Endothelial cell of umbilical vein (primary cell): ENCODE measurements at places on chromosomes 3 and 15. TPM values are rescaled to one million over a fixed set of nuclear protein-coding genes. Genes with fewer than 3 reads are reported as not detected.

SMCO1 gene
- not detected in 2 replicates for total RNA-seq

DNA sequence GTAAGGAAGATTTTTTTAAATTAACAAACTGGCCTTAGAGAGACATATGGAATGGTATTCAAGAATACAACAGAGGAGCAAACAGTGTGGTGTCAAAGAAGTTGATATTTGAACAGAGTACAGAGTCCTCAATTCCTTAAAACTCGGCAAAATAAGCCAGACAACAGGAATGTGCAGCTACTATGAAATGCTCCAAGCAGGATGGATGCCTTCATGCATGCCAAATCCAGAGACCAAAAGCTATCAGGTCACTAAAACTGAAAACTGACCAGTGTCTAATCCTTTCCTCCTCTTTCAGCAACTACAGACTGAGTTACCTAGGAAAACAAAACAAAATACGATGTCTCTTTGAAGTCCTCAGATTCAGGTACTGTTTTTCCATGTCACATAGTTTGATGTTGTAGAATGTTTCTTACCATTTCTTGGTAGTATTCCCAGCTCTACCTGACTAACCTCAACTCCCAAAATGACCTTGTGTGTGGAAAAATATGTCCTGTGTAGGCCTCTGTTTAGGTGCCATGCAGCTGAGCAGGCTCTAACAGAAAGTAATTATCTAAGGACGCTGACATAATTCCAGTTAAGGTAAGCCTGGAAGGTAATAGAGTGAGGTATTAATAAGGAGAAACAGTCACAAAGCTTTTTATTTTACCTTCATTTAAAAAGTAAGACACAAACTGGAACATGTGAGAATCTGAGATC, 46.9 kb downstream of the TBL1XR1 start:
- H3K36me3 ChIP-seq: peaks cover 3% of the 10 kb centered on the region
- no peak overlapping the region for H3K4me3 ChIP-seq
- peaks cover 11% of the 10 kb centered on the region for H3K4me1 ChIP-seq
- no peak overlapping the region for H3K27ac ChIP-seq

GRCh38 chr3:52986049-52986448, 59.8 kb downstream of the SFMBT1 start:
- no peak overlapping the region for H3K4me3 ChIP-seq
- H3K27ac ChIP-seq: no peak overlapping the region
- H3K36me3 ChIP-seq: no peaks in the 10 kb centered on the region
- H3K4me1 ChIP-seq: no peaks in the 10 kb centered on the region

- H3K27ac ChIP-seq: no peak overlapping the region
- peaks cover 37% of the 10 kb centered on the region for H3K36me3 ChIP-seq
- H3K4me1 ChIP-seq: peaks cover 7% of the 10 kb centered on the region
- DNase-seq: no peak
- no peak overlapping the region for H3K4me3 ChIP-seq
- no peaks in the 10 kb centered on the region for H3K27me3 ChIP-seq
Observed at GRCh38 chr3:50120364-50121071, 31.8 kb downstream of the RBM5 start.

DNA sequence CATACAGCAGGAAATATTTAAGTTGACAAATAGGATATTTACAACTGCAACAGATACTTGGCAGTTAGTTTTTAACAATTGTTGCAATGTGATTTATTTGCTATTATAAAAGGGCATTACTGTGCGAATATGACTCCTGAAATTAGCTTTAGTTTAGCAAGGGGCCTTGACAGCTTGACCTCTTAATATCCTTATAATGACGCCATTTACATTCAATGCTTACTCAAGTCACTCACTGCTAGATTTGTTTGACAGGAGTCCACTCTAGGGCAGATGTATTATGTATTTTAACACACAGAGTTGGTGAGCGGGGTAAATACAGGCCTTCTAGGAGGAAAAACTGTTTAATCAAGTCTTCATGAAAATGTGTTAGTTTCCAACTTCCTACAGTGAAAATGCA, 58.1 kb upstream of the C15orf61 start:
- no peaks in the 10 kb centered on the region for H3K36me3 ChIP-seq
- H3K27me3 ChIP-seq: peaks cover 3% of the 10 kb centered on the region
- no peak overlapping the region for H3K4me3 ChIP-seq
- no peak overlapping the region for H3K27ac ChIP-seq

- H3K4me3 ChIP-seq: no peak overlapping the region
- no peaks in the 10 kb centered on the region for H3K4me1 ChIP-seq
- H3K27me3 ChIP-seq: no peaks in the 10 kb centered on the region
- H3K27ac ChIP-seq: no peak overlapping the region
- no peaks in the 10 kb centered on the region for H3K36me3 ChIP-seq
Observed at GRCh38 chr15:71316911-71317310, 201.6 kb downstream of the THSD4 start.
